ENCODE measurements at places on chromosomes 1 and 21. TPM values are rescaled to one million over a fixed set of nuclear protein-coding genes. Genes with fewer than 3 reads are reported as not detected.

KRTAP19-3 gene
- total RNA-seq: not detected

OVAAL gene
- total RNA-seq: not detected

HCN3 gene
- 5.7 TPM for total RNA-seq

VWA5B1 gene
- not detected for total RNA-seq

EPHB2 gene
- 16.6 TPM for total RNA-seq

RAB42 gene
- total RNA-seq: 2.0 TPM

NEGR1 gene
- 50.3 TPM for total RNA-seq

HS2ST1 gene
- 20.3 TPM for total RNA-seq

TTC24 gene
- 0.36 TPM for total RNA-seq

S100A7A gene
- not detected for total RNA-seq

GRCh38 chr1:109757936-109758786 is 5.6 kb downstream of the EPS8L3 start:
- peak; percentile 58 for DNase-seq

DNA sequence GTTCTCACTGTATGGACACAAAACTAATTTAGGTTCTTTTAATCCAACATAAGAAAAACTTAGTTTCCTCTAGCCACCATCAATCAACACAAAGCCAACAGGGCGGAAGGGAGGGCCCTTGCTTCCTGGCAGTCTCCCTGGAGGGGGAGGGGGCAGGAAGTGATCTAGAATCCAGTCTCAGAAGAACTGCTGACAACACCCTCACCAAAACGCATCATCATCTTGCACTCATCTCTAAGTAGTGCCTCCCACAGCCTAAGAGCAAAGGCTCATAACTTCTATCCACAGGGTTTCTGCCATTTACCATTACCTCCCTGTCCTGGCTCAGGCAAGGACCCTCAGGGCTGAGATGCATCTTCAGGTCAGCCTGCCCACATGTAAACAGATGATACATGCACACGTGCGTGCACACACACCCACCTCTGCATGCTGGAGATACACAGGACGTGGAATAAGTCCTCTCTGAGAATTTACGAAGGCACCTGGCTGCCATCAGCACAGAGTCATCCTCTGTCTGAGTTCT is 20.5 kb downstream of the HIVEP3 start:
- DNase-seq: no peak

- DNase-seq: no peak
These were observed 8.0 kb downstream of the RRP1B start for GRCh38 chr21:43667191-43667904.

DNA sequence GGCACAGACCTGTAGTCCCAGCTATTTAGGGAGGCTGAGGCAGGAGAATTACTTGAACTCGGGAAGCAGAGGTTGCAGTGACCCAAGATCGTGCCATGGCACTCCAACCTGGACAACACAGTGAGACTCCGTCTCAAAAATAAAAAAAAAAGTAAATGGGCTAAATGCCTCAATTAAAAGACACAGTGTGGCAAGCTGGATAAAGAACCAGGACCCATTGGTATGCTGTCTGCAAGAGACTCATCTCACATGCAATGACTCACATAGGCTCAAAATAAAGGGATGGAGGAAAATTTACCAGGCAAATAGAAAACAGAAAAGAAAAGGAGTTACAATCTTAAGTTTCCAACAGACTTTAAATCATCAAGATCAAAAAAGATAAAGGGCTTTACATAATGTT is 40.3 kb downstream of the ACBD6 start:
- no peak for DNase-seq

- no peak for DNase-seq
These were observed 124.6 kb downstream of the HLCS start for GRCh38 chr21:36841866-36842265.

GRCh38 chr1:11930571-11931445 is 3.7 kb upstream of the PLOD1 start:
- no peak for DNase-seq

DNA sequence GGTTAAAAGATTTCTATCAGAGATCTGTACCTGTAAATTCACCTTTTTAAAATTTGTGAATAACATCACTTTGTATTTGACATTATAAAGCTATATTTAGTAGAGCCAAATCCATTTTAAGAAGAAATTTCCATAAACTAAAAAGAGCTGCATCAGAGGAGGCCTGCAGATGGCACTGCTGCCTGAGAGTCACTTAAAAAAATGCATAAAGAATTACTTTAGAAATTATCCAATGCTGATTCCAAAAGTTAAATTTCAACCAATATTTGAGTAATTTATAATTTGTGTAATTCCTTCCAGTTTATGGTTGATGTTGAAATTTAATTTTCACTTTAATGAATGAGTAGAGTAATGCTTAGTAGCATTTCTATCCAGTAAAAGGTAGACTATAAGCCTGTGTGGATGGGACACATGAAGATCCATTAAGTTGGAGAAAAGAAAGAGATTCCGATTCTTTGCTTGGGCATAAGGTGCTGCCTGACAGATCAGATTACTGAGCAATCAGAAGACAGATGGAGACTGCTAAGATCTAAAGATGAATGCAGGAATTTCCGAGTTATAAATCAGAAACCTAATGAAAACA is 20.7 kb upstream of the RPE65 start:
- no peak for DNase-seq

DNA sequence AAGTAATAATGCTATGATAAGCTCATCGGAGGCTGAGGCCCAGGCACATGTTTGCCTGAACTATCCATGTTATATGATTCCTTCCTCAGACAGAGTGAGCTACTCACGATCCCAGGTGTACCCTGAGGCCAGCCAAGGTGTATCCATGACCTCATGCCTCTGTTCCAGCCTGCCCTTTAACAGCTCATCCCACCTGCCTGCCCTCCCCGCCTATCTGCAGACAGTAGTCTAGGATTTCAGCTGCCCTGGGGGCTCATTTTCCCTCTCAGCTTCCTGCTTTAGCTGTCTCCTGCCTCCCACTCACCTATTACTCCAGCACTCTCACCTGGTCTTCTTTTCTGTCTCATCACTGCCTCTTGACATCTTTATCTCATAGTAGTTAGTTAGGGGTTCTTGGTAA is 1.9 kb upstream of the IL24 start:
- no peak for DNase-seq

DNA sequence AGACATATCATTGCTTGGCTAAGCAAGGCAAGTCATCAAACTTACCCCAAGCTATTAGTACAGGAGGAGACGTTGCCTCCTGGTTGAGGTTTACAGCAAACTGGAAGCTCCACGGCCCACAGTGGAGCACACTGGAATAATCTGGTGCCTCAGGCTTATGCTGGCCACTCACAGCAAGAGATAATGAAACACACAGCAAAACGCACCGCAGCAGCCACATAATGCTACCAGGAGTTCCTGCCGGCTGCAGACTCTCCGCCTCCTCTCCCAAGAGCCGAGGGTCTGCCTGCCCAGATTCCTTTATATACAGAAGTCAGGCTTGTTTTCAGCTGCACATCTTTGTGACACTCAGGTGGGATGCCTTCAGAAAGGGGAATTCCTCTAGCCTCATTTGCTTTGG is 306 bp downstream of the ZP4 start:
- DNase-seq: no peak

- DNase-seq: no peak
These were observed 6.7 kb upstream of the ABCG1 start for GRCh38 chr21:42212266-42212665.

GRCh38 chr1:115310581-115311473 is 27.2 kb downstream of the NGF start:
- no peak for DNase-seq

DNA sequence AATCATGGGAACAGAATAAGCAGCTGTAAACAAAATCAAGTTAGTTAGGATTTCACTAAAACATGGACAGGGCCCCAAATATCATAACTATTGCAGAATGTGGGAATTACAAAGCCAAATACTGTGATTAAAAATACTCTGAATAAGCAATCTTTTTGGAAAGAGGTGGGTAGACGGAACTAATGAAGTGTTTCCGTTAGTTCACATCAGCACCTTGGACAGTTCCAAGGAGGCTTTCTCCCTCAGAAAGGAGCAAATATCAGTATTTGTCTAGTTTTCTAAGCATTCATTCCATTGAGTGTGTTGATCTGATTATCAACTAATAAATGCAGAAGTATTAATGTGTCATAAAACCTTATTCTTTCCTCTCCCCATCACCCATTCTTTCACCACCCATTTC is 97.4 kb downstream of the FAM78B start:
- no peak for DNase-seq

DNA sequence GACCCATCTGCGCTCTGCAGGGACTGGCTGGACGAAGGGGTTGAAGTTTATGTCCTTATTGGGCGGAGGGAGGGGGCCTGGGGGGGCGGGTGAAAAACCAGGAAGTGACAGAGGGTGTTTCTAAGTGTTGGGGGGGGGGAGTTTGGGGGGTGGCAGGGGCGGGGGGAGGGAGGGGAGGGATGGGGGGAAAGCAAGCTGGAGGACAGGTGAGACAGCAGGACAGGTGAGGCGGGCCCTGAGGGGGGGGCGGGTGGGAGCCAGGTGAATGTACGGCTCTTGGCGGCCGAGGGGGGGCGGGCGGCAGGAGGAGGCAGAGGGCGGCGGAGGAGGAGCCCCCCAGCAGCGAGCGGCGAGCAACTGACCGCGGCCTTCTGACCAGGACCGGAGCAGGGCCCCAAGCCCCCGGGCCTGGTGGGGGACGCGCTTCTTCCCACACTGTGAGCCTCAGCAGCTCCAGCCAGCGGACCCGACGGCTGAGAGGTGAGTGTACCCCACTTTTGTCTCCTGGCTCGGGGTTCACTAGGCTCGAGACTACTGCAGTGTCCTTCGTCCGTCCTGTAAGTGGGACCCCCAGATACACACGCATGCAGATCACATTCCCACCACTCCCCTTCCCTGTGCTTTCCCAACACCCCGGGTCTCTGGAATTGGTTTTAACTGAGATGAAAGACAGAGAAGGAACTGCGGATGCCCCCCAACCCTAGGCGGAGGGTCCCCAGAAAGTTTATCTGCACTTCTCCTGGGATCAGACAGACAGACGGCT is at the start of gene ZBTB7B:
ZBTB7B (plus strand) TSS at position 339 of the 763 bp plus-strand sequence. CDS start 11,859 bp downstream, outside the sequence.
- peak; percentile 86 for DNase-seq

DNA sequence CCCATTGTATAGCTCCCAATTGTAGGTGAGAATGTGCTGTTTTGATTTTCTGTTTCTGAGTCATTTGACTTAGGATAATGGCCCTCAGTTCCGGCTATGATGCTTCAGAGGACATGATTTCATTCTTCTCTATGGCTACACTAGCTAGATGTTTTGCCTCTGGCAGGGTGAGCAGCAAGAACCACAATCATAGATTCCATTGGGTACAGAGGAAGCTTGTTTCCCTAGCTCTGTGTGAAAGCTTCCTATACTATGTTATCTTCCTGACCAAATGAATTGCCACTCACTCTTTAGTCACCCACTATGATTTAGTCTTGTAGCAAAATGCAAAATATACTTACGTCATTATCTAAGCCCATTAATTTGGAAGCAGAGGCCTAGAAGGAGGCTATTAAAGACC is 616.3 kb downstream of the PLA2G4A start:
- DNase-seq: no peak

- peak; percentile 64 for DNase-seq
These were observed 38.0 kb upstream of the RASAL2 start for GRCh38 chr1:178055779-178056471.

- DNase-seq: no peak
These were observed 586.3 kb downstream of the ADGRL2 start for GRCh38 chr1:82387012-82387366.

DNA sequence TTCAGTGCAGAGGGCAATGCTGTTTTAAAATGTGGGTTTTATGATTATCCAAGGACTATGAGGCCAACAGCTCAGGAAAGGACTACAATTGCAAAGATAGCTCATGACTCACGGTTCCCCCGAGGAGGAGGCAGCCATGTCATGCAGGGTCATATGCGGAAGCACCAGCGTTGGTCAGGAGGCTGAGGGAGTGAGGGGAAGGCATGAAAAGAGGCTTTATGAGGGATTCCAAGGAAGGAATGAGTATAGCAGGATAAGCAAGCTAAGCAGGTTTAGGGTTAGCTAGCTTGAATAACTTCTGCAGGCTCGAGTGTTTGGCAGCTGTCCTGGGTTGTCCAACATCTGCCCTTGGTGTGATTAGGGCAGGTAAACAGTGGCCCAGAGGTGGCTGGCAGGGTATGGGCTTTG is 495.1 kb downstream of the SETD4 start:
- DNase-seq: peak; percentile 89

- no peak for DNase-seq
These were observed 243.0 kb downstream of the SLC45A1 start for GRCh38 chr1:8560611-8561544.

- no peak for DNase-seq
These were observed 430 bp upstream of the ACBD3 start for GRCh38 chr1:226187019-226187322.

GRCh38 chr1:55793856-55794255 is 578.7 kb upstream of the USP24 start:
- DNase-seq: no peak

DNA sequence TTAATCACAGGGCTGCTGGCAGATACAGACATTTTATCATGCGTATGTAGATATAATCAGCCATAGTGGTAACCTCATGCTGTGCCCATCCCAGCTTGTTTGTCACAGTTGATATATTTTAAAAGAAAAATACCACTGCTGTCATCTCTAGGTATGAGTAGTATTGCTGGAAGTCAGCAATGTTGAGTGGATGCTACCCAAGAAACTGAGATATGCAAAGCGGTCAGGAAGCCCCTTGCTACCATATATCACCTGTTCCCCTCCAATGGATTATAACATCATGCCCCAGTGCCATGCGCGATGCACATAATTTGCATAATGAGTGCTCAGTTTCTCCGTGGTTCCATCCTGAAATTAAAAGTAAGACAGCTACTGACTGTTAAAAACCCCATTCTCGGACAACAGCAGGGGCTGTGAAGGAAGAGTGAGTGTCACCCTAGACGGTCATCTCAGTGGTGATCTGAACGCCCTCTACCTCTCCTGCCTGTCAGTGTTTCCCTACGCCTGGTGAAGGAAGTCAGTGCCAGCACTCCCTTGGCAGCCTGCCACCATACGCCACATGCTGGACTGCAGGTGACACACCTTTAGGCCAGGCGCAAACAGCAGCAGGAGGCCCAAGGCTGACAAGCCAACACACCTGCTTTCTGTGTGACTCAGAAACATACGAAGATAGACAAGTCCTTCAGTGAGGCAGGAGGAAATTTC is 2.7 kb downstream of the IL10RB start:
- DNase-seq: no peak

GRCh38 chr1:80799457-80799856 is 1001.3 kb upstream of the ADGRL2 start:
- no peak for DNase-seq

- no peak for DNase-seq
These were observed 10.0 kb upstream of the TRIM62 start for GRCh38 chr1:33191731-33192275.
